ENCODE measurements at places on chromosomes 7 and 10. TPM values are rescaled to one million over a fixed set of nuclear protein-coding genes. Genes with fewer than 3 reads are reported as not detected.

DNA sequence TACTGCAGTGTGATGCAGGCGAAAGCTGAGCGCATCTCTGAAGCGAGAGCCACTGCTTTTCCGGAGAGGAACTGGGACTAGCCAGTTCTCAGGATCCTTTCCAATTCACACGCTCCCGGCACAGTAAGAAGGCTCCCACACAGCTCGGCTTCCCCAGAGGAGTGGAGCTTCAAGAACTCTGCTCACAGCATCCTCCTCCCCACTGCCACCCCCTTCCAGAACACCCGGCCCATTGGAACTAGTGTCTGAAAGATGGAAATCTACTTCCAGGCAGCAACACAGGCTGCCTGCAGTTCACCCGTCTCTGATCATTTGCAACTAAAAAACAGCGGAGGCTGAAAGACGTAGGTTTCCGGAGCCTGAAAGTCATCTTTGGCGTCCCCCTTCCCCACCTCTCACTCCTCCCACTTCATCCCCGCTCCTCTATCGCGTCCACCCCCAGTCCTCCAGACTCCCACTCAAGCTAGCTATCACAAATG lies at the start of gene DGKB:
TSS of gene DGKB (minus strand) at position 163 of the 479 bp plus-strand sequence.
- DNase-seq, result peak; percentile 39

DNA sequence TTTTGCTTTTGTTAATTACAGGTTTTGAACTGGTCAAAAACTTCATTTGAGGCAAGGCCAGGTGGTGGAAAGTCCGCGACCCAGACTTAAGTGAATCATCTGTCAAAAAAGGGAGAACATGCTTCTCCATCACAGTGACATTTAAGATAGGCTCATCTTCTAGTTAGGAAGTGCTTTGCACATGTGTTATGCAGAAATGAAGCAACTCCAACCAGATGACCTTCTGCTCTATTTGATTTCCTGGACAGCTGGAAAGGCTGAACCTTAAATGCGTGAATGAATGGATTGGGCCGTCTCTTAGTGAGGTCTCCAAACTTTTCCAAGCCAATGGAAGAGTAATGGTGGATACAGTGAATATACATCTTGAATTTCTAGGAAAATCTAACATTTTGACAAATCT lies 101.6 kb upstream of the FAM13C start:
- no peak for DNase-seq

- DNase-seq, result no peak
Observed at GRCh38 chr10:47087667-47088066, 176.4 kb downstream of the PTPN20 start.

GRCh38 chr10:69847458-69847857 lies 45.8 kb downstream of the COL13A1 start:
- DNase-seq, result no peak

The ATG9B gene
- total RNA-seq, result not detected

The PALS2 gene
- total RNA-seq, result 6.9 TPM

The NCF1 gene
- total RNA-seq, result 0.76 TPM

GRCh38 chr10:60950300-60950699 lies 6.3 kb upstream of the RHOBTB1 start:
- no peak for DNase-seq

DNA sequence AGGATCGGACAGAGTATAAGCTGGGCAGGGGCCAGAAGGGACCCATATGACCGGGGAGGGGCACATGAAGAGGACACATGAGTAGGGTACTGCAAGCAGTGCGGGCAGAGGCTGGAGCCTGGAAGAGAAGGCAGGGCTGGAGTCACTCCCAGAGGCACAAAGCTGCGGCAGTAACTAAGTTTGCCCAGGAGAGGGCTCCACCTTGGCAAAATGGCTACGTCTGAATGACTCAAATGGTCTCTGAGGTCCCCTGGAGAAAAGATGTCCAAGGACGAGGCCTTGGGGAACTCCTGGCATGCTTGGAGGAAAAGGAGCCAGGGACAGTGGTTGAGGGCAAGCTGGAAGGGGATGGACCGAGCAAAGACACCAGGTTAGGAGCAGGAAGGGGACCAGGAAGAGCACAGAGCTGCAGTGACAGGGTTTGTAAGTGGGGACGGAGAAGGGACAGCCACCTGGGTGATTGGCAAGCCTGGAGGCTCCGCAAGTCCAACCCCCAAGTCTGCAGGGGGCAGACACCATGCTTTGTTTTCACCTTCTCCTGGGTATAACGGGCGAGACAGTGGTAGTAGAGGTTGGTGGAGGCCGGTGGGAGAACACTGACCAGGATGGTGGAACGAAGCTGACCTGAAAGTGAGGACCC lies 43.1 kb upstream of the LBX1 start:
- no peak for DNase-seq

The CCL24 gene
- not detected for total RNA-seq

DNA sequence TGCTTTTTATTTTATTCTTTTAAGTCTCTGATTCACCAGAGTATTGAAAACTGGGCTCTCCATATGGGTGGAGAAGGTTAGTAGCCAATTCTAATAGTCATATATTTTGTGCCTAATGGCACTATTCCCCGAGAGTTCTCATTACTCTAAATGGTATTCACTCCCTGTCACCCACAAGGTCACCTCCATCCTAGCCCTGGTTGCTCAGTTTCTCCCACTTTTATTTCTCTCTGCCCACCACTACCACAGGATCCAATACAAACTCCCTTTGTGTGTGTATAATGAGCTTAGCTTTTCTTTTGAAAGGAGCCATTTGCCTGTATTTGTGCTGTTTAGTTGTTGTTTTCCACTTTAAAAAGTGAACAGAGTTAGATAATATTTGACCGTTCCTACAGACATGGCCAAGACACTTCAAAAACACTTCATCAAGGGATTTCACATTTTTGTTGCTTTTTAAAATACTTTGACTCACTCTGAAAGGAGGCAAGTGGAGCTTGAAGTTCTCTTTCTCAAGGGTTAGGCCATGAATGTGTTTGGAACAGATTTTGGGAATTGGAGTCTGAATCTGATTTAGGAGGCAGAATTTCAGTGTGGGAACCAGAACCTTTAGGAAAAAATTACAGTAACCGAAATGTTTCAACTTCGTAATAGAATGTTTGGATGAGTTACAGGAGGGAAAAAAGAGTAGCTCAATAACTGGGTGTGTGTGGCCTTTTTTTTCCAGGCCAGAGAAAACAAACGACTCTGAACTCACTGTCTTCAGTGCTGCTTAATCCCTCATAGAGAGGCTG lies 321.3 kb downstream of the BICC1 start:
- DNase-seq, result no peak

DNA sequence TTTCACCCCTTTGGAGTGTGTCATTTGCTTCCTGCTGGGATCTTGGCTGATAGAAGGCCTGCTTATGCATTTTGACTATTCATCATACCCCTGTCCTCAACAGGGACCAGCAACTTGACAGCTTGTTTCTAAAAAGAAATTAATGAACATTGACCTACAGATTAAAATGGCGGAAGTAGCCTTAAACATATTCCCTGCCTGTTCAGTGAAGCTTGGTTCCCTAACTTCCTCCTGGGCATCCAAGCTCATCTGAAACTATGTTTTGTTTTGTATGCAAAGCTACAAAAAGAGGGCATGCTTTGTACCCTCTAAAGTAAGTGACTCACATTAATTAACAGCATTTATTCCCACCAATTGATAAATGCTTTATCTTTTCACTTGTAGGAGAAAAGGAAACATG lies 26.8 kb upstream of the CDK14 start:
- no peak for DNase-seq

DNA sequence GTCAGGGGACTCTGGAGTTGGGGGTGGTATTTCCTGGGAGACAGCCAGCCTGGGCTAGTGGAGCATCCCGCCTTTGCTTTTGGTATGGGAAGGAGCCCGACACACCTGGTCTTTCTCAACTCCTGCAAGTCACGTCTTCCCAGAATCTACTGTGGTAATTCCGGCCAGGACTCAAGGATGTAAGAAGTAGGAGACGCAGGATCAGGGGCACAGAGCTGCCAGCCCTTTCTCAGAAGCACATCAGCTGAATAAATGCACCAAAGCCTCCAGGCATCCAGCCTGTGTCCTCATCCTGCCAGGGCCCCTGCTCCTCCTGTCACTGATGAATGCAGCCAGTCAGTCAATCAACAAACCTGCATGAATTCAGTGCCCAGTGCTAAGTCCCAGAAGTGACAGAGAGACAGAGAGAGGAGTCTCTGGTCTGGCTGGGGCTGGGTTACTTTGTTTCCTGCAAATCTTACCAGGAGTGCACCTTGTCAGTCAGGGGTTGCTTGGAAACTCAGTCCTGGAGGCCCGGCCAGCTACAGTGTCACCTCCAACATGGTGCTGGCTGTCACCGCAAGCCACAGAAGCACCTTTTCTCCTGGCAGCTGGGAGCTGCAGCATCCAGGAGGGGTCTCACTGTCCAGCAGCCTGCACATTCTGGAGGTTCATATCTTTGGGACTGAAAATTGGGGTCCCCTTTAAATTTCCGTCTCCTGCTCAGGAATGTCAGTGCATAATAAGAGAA lies 101.8 kb downstream of the PTPRE start:
- no peak for DNase-seq

GRCh38 chr10:72228318-72228751 lies 12.3 kb upstream of the ASCC1 start:
- no peak for DNase-seq

GRCh38 chr10:30534465-30535144 lies 94.9 kb downstream of the LYZL2 start:
- DNase-seq, result peak; percentile 62

GRCh38 chr7:150479023-150479716 lies 28.7 kb downstream of the GIMAP8 start:
- no peak for DNase-seq

DNA sequence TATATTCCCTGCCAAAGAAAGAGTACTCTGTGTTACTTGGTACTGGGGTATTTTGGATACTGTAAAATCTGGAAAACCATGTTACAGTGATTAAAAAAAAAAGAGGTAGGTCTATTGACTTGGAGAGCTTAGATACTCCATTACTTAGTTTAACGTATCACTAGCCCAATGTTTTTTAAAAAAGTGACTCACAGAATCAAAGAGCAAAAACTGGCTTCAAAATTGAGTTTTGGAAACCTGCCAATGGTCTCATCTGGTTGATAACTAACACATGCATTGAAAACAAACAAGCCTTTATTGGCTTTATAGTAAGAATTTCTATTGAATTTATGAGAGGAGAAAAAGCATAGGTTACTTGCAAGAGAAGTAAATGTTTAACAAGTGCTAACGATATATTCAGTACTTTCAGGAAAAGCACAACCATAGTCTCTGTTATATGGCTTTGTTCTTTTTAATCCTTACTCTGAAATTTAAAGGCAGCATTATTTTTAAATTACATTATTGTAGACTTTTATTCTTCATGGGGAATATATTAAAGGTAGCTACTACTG lies 563.3 kb upstream of the SORCS1 start:
- no peak for DNase-seq

The FAM25G gene
- total RNA-seq, result not detected

The CLRN3 gene
- not detected for total RNA-seq

DNA sequence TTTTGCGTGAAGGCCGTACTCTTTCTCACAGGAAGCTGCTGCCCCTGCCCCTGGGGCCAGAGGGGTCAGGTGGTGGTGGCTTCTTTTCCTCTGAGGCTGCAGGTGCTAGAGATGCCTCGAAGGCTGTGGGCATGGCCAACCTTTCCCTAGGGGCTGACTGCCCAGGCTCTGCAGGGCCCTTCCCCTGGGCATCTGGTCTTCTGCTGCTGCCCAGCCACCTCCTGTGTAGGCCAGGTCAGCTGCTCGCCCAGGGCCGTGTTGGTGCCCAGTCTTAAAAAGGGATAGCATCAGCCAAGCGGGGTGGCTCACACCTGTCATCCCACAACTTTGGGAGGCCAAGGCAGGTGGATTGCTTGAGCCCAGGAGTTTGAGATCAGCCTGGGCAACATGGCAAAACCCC lies 114.3 kb downstream of the FAM53B start:
- DNase-seq, result no peak

The BMPR1A gene
- 40.1 TPM for total RNA-seq

DNA sequence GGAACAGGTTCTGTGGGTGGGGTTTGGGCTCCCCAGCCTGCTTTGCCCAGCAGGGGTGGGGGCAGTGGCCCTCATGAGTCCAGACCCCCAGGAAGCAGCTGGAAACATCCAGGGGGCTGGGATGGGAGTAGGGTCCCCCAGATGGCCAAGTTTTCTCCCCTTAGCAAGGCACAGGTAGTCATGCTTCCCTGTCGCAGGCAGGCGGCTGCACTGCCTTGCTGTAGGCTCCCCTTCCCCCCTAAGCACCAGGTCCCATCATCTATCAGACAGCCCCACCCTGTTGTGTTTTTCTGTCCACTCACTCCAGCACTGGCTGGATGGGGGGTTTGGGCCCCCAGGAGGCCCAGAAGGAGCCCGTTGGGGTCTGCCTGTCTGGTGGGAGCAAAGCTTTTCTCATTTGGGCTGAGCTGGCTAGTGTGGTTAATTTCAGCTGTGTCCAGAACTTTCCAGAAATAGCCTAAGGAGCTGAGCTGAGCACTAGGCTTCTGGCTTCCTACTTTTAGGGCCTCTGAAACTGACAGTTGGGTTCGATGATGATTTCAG lies 7.9 kb downstream of the BRI3 start:
- no peak for DNase-seq

DNA sequence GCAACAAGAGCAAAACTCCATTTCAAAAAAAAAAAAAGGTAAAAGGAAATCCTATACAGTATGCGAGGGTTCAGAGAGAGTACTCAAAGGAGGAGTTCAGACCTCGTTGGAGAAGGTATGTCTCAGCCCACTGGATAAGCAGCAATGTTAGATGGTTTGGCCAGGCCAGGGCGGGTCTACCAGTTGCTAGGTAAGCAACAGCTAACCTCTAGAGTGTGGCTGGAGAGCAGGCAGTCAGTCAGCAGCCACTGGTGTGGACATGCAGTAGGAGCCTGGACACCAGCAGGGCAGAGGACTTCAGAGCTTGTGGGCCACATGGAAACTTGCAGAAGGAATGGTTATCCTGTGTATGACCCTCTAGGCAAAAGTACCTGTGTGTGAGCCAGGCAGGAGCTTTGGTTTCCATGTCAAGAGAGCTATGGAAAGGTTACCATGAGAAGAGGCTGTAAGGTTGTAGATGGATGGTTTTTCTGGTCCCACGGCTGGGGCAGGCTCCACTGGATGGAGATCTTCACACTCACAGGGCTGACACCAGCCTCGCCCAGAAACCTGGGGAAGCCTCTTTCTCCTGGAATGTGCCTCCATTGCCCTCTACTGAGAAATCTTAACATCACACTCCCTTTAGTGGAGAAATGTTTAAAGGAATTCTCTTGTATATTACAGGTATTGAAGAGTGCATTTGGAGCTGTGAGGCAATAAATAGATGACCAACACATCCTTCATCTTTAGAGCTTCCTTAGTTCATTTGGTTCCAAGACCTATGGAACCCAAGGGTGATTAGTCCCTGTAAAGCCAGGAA lies 63.6 kb downstream of the CCDC186 start:
- no peak for DNase-seq

DNA sequence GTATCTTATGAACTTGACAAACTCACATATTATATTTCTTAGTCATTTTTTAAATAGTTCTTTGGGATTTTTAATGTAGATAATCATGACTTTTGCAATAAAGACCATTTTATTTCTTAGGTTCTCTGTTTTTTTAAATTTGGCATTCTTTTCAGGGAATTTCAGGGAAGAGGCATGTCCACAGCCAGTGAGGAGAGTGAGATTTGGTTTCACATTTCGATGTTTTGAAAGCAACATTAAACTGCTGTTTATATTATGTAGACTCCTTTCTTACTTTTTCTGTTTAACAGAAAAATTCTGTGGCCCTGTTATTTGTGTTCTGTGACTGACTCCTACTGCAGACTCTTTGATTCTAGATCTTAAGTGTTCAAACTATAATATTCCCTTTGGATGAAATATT lies 153.7 kb downstream of the FAM107B start:
- DNase-seq, result no peak

GRCh38 chr7:1086588-1087464 lies 1.1 kb upstream of the GPER1 start:
- peak; percentile 87 for DNase-seq

GRCh38 chr10:129969911-129970464 lies 5.9 kb upstream of the EBF3 start:
- no peak for DNase-seq

GRCh38 chr10:17025444-17026295 lies 103.9 kb downstream of the CUBN start:
- peak; percentile 61 for DNase-seq

Measured in heart left ventricle (tissue), 16 donors.